ENCODE measurements at places on chromosomes 12 and 14.

- DNase-seq, result no peak
These were observed 78.1 kb downstream of the TBX3 start for GRCh38 chr12:114605918-114606317.

GRCh38 chr12:79818856-79819255 lies 116.0 kb downstream of the PPP1R12A start:
- DNase-seq, result no peak

- no peak for DNase-seq
These were observed 235.2 kb downstream of the CACNA1C start for GRCh38 chr12:2288001-2288400.

- no peak for DNase-seq
These were observed 12.5 kb upstream of the IFT81 start for GRCh38 chr12:110111476-110112334.

DNA sequence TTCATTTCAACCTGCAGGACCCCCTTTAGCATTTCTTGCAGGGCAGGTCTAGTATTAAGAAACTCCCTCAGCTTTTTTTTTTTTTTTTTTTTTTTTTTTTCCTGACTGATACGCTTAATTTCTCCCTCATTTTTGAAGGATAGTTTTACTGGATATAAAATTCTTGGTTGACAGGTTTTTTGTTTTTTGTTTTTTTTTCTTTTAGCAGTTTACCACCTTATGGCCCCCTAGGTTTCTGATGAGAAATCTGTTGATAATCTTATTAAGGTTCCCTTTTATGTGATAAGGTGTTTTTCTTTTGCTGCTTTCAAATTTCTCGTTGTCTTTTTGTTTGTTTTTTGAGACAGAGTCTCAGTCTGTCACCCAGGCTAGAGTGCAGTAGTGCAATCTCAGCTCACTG lies 66.5 kb downstream of the BORCS5 start:
- DNase-seq, result no peak

DNA sequence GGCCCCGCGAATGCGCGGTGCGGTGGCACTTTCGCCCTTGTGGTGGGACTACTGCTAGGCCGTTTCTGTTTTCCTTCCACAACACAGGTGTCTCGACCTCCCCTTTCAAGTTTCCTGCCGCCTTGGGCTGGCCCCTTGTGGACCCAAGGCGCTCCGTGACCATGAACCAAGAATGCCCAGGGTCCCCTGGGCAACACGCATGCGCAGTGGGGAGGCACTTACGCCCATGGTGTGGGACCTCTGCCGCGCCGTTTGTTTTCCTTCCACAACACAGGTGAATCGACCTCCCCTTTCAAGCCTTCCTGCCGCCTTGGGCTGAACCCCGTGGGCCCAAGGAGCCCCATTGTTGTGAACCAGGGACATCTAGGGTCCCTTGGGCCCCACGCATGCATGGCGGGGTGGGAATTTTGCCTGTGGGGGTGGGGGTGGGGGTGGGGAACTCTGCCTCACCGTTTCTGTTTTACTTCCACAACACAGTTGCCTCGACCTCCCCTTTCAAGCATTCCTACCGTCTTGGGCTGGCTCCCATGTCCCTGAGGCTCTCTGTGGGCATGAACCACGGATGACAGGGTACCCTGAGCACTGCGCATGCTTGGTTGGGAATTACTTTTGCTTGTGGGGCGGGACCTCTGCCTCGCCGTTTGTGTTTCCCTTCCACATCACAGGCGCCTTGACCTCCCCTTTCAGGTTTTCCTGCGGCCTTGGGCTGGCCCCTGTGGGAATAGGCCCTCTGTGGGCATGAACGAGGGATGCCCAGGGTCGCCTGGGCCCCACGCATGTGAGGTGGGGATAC lies 355.1 kb downstream of the ALG10 start:
- DNase-seq, result no peak

DNA sequence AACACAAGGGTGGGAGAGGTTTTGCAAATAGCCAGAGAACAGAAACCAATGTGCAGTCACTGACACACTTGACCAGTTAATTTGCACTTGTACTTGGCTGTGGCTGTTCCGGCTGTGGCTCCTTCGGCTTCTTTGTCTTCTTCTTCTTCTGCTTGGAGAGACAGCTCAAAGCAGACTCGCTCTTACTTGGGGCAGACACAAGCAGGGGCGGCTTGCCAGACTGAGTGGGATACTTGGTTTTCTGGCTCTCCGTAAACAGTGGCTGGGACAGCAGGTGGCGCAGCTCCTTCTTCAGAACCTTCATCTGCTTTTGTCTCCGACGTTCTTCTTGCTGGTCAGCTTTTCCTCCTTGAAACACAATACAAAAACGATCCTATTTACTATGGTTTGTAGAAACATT lies 25.0 kb downstream of the OTUB2 start:
- no peak for DNase-seq

DNA sequence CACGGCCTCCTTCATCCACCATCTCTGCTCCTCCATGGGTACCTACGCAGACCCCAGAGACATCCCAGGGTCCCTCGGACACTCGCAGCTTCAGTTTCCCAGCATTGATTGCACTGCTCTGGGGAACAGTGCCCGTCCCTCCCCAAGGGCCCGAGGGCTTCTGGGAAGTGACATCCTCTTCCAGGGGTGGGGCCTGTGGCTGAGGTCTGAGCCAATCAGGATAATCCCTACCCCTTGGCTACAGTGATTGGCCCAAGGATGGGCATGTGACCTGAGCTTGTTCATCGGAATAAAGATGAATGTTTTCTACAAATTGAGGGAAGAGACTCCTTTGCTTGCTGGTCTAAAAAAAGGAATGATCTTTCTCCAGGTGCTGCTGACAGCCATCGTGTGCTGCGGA lies 37.3 kb upstream of the MYL2 start:
- no peak for DNase-seq

- DNase-seq, result no peak
These were observed 9.9 kb downstream of the DIP2B start for GRCh38 chr12:50514526-50515276.

DNA sequence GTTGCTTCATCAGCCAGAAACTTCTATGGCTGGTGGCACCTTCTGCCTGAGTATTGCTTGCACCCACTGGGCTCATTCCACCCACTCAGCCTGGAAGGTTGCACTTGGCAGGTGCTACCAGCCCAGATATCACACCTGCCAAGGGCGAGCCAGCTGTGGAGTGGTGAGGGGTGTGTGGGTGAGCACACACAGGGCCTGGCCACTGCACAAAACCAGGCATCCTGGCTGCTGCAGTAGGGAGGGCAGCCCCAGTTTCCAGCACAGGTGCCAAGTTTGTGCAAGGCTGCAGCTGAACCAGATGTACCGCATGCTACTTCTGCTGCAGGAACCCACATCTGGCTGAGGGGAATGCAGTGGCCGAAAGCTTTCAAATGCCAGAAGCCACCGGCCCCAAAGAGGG lies 1147.8 kb downstream of the FSCB start:
- DNase-seq, result no peak

GRCh38 chr12:3105690-3106479 lies 28.7 kb downstream of the TSPAN9 start:
- DNase-seq, result no peak

DNA sequence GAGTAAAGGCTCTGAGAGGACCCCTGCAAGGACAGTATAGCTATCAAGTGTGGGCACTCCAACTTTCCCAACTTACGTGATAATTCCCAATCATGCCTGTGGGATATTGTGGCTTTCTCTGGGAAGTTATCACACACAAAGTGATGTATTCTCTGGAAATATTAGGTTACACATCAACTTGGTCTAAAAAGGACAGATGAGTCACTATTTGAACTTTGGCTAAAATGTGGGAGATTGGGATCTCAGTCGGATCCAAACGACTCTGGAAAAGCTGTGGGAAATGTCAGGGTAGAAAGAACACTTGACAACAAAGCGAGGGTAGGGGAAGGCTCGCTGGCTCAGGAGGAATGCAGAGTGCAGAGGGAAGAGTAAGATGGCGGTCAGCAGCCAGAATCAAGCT lies 1048.9 kb downstream of the BCL11B start:
- no peak for DNase-seq

GRCh38 chr12:124655048-124655697 lies 87.8 kb upstream of the NCOR2 start:
- no peak for DNase-seq

DNA sequence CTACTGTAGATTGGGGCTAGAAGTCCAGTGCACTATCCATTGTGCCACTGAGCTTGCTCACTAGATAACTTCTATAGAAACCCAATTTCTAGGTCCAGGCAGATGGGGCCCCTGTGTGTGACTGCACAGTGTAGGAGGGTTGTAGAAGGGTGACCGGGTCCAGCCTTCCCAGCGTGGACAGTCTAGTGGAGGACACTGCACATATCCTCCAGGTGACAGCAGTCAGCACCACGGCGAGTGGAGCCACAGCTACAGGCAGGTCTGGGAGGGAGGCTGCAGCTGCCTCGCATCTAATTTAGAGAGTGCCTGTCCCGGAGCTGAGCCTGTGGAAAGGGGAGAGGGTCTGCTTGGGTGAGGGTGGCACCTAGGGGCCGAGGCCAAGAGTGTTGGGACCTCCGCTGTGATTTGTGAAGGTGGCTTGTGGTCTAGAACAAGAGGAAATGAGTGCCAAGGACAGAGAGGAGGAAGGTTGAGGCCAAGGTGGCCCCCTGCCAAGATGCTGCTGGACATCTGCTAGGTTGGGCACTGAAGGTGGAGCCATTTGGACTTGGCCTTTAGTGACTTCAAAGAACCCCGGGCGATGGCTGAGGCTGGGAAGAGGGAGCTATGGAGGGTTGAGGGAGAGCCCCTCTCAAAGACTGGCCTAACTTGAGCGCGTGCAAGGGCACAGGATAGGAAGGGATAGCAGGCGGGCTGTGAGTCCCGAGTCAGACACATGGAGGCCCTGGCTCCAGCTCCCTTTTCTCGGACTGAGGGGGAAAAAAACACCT lies 46.0 kb upstream of the TRAF3 start:
- no peak for DNase-seq

DNA sequence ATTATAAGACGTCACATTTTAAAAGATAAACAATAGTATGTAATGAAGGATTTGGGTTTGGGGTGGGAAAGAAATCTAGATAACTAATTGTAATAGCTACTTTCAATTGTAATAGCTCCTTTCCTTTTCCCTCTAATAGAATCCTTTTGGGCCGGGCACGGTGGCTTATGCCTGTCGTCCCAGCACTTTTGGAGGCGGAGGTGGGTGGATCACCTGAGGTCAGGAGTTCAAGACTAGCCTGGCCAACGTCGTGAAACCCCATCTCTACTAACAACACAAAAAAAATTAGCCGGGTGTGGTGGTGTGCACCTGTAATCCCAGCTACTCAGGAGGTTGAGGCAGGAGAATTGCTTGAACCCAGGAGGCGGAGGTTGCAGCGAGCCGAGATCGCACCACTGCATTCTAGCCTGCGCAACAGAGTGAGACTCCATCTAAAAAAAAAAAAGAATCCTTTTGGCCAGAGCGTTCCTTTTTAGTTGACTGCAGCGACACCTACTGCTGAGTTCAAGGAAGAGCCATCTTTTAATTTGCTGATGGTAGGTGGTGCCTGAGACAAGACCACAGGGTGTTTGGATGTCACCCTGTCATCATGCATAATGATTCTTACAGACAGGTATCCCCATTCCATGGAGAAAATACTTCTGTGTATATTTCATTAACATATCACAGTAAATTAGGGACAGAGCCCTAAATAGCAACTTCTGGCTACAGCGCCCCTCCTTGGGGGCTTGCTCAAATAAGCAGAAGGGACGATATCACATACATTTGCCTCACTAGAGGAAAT lies 79.5 kb downstream of the ARMH4 start:
- peak; percentile 4 for DNase-seq

Measured in activated gamma-delta T cell treated with anti-CD3 and anti-CD28 coated beads, Interleukin-2, amount 50 U/mL, for 16 hours (primary cell).